ENCODE measurements at places on chromosomes 3 and 15. TPM values are rescaled to one million over a fixed set of nuclear protein-coding genes. Genes with fewer than 3 reads are reported as not detected.

GRCh38 chr3:72301779-72302178, 516.8 kb upstream of the PROK2 start:
- no peak for DNase-seq

DNA sequence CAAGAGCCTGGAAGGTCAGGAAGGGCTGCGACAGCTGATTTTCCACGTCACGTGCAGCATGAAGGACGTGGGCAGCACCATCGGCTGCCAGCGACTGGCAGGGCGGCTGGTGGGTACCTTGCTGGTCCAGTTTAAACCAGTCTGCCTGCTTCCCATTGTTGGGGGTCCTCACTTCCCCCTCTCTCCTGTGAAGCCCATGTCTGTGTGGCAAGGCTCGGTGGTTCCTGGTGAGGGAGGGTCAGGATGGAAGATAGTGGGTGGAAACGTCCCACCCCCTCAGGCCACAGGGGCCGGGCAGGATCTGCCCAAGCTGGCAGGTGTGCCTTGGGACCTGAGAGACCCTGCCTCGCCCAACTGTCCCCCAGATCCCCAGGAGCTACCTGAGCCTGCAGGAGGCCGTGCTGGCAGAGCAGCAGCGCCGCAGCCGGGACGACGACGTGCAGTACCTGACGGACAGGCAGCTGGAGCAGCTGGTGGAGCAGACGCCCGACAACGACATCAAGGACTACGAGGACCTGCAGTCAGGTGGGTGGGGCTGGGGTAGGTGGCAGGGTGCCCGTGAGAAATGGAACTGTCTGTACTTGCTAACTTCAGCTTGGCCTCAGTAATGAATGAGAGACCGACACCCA, 108.2 kb downstream of the LRRK1 start:
- no peak for DNase-seq

DNA sequence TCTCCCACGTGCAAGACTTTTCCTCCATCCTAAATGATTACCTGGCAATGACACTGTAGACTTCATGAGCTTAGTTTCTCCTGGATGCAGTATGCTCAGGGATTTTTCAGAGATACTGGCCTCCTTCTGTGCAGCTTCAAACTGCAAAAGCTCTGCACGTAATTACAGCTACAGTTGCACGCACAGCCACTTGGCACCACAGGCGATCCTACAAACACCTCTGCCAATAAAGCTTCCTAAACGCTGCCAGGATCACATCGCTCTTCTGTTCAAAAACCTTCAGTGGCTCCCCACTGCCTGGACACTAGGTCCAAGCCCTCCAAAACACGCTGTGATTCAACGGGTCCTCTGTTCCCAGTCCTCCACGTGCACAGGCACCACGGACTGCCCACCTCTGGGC, 49.5 kb downstream of the NUP210 start:
- DNase-seq: no peak

GRCh38 chr3:9870978-9871377, 9.1 kb downstream of the CIDEC start:
- peak; percentile 77 for DNase-seq

- DNase-seq: peak; percentile 98
Observed at GRCh38 chr3:177491296-177492032, 294.2 kb upstream of the TBL1XR1 start.

GRCh38 chr3:89685731-89686130, 578.3 kb downstream of the EPHA3 start:
- DNase-seq: no peak

GRCh38 chr3:48405343-48405881, 24.5 kb downstream of the PLXNB1 start:
- DNase-seq: no peak

DNA sequence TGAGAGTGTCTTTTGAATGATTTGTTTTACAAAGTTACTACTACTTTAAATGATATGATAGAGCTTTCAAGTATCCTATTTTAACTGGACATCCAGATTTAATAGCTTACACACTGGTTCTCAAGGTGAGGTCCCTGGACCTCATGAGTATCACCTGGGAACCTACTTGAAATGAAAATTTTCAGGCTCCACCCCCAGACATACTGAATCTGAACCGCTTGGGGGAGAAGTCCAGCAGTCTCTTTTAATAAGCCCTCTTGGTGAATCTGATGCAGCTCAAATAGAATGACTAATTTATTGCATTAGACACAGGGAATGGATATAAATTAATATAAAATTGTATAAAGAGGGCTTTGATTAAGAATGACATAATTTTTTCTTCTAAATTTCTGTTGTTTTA, 29.4 kb upstream of the SLITRK3 start:
- DNase-seq: no peak

- DNase-seq: no peak
Observed at GRCh38 chr3:146894406-146894805, 289.3 kb upstream of the PLSCR5 start.

DNA sequence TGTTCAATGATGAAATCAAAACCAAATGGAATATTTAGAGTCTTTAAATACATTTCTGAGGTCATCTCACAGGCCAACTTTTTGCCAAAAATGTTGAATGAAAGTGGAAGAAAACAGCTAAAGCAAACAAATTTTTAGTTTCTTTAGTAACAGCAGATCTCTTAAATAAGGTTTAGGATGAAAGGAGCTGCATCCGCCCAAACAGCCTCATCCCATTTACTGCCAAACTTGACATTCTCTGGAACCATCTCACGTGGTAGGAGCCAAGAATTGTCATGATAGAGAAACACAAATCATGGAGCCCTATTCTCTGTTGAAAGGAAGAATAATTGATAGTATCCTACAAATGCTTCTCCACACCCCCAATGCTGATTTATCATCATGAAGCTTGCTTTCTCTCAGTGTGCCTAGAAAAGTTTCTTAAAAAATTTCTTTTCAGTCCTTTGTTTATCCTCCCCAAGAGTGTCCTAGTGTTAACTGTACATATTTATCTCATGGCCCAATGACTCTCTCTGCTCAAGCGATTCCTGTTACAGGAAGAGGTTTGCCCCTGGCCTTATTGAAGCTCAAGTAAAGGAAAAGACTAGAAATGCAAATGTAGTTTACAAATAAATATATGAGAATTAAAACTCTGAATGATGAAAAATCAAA, 23.4 kb downstream of the SLC9A9 start:
- DNase-seq: no peak

DNA sequence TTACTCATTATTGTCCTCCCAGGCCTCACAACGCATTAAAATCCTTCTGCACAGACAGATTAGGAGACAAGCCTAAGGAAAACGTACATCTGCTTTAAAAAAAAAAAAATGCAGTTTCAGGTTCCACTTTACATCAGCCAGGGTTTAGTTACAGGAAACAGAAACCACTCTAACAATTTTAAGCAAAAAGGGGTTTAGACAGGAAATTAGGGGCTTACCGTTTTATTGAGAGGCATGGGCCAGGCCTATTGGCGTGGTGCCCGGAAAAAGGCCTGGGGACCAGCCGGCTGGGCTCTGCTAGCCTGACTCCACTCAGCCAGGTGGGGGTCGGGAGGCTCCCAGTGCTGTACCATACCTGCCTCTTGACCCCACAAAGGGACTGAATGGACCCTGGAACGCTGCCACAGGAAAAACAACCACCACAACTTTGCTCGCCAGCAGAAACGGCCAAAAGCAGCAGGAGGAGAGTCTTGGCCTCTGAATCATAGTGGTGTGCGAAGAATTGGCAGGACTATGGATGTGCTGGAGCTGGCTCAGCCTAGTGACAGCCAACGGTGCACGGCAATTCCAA, 124.3 kb downstream of the CHSY1 start:
- DNase-seq: peak; percentile 97

DNA sequence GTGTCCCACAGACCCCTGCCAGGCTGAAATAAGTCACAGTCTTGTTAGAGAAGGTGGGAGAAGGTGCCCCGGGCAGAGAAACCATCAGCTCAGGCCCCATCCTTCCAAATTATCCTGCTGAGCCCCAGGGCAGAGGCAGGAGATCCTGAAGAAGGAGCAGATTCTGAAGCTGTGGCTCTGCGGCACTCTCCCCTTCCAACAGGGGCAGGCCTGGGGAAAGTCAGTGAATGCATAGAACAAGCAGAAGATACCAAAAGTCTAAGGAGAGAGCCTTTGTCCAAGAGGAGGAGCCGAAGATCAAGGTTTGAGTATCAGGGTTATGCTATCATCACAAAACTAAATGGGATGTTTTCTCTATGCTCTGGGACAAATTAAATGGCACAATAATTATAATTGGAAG, 249.3 kb downstream of the XXYLT1 start:
- no peak for DNase-seq

DNA sequence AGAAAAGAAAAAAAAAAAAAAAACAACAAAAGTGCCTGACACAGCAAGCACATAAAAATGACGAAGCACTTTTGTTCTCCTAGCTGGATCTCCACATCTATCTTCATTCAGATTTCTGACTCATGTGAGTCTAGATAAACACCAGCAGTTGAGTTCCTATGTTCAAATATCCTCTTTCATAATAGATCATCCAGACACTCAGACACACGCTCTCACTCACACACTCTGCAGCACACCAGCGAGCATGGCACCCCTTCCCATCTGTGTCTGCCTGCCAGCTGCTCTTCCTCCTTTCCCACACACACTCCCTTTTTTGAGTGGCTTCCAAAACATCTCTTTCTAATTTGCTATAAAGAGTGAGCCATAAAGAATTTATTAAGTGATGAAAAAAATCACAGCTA, 19.8 kb upstream of the CELF6 start:
- DNase-seq: peak; percentile 76

- DNase-seq: no peak
Observed at GRCh38 chr3:108511055-108511454, 659 bp upstream of the MYH15 start.

GRCh38 chr3:95120921-95121320, 1058.1 kb downstream of the NSUN3 start:
- DNase-seq: no peak

GRCh38 chr3:54547051-54547450, 380.8 kb downstream of the LRTM1 start:
- DNase-seq: no peak

- DNase-seq: peak; percentile 40
Observed at GRCh38 chr3:16239086-16239770, 25.5 kb downstream of the DPH3 start.

- no peak for DNase-seq
Observed at GRCh38 chr15:70060993-70061305, 36.8 kb downstream of the TLE3 start.

DNA sequence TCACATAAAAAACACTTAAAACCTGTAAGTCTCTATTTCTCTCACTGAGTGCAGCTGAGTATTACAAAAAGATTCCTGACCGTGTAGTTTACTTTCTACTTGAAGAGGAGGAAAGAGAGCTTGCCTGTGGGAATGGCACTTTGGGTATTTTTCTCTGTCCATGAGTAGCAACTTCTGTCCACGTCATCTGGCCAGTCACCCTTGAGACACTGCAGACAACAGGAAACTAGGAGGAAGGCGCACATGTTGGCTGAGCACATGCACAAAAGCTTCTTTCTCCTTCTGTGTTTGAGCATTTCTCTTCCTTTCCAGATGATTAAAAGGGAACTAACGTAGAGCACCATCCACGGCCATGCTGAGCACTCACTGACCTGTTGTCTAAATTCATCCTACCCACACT, 19.7 kb downstream of the STARD5 start:
- DNase-seq: peak; percentile 36

DNA sequence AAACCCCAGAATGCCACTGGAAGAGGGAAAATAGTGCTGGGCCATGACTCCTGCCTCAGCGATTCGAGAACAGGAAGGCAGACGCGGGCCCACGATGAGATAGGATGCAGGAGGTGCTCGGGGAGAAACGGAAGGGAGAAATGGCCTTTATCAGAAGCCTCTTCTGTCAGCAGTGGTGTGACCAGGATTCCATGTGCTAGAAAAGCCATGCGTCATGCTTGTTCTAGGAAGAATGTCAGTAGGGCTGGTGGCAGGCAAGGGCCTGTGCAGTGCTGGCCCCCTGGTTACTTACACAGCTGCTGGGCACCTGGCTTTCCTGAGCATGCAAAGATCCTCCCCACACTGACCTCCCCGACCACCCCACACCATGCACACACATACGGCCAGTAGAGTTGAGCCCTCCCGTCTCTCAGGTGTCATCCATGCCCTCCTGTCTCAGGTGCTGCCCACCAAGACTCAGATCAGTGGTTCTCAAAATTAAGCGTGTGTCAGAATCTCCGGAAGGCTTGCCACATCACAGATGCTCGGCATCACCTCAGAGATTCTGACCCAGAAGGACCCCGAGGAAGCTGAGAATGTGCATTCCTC, 106.7 kb downstream of the ADAMTS17 start:
- no peak for DNase-seq

Gene FSTL1
- total RNA-seq: 354 TPM

Gene CSNK1G1
- 23.7 TPM for total RNA-seq

Gene GRAMD1C
- 6.0 TPM for total RNA-seq

Gene CPNE9
- total RNA-seq: not detected

Gene NEO1
- 4.1 TPM for total RNA-seq

Gene CLDN1
- total RNA-seq: 0.59 TPM

Gene TMIE
- 0.10 TPM for total RNA-seq

Gene KBTBD13
- total RNA-seq: not detected

Gene FEZF2
- total RNA-seq: not detected

Gene CAV3
- not detected for total RNA-seq

Measured in RPMI7951 (cell line).